Caco-2 (cell line): ENCODE measurements at places on chromosomes 12 and 14.
A peak's percentile ranks its signal among the peaks of the same experiment; 100 is the strongest.

DNA sequence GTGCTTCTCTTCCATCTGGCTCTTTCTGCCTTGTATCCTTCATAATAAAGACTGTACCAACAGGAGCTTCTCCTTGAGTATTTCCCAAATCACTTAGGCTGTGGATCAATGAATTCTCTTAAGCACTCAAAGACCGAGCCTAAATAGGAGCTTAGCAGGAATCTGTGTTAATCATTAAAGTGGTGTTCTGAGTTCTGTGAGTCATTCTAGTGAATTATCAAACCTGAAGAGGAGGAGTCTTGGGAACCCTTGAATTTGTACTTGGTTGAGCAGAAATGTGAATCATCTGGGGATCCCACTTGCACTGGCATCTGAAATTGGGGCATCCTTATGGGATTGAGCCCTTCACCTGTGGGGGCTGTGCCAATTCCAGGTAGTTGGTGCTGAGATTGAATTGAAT is 946.2 kb downstream of the BCL11B start:
- no peak overlapping the region for H3K27ac ChIP-seq
- no peak for DNase-seq
- no peaks in the 10 kb centered on the region for H3K4me1 ChIP-seq
- no peaks in the 10 kb centered on the region for H3K27me3 ChIP-seq

DNA sequence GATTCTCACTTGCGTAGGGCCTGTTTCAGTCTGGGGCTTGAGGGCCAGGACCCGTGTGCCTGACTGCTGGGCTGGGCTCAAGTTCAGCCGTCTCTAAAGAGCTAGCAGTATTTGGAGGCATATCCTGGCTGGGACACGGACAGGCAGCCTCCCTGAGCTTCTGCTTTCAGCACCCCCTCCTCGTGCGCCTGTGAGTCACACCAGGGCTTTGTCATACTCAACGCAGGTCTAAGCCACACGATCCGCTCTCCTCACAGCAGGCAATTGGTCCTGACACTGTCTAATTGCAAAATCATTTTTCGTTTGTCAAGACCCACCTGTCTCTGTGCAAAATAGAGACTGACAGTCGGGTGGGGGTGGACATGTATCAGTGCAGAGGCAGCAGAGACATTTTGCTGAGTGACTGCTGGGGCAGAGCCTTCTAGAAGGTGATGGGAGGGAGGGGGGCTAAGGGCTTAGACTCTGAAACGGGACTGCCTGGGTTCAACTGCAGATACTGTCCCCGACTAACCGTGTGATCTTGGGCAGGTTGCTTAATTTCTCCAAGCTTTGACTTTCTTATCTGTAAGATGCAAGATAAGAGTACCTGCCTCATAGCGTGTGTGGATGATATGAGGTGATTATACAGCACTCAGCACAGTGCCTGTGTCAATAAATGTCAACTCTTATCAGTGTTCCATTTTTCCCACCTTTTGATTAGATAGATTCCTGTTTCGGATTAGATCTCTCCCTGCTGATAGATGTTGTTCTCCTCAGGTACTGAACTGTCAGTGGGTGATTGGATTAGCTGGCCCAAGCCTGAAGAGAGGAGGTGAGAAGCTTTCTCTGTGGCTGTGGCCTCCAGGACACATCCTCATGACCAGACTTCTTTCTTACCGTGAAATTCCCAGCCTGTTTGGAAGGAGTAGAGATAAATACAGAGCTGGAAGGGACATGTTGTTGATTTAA is 53.1 kb downstream of the KCNA1 start:
- H3K36me3 ChIP-seq: no peaks in the 10 kb centered on the region
- H3K4me1 ChIP-seq: peaks cover 13% of the 10 kb centered on the region
- no peak overlapping the region for H3K4me3 ChIP-seq
- H3K27ac ChIP-seq: no peak overlapping the region

- H3K27ac ChIP-seq: no peak overlapping the region
- DNase-seq: no peak
- no peaks in the 10 kb centered on the region for H3K36me3 ChIP-seq
- H3K4me1 ChIP-seq: no peaks in the 10 kb centered on the region
Observed at GRCh38 chr12:82880442-82880901, 193.8 kb downstream of the TMTC2 start.

DNA sequence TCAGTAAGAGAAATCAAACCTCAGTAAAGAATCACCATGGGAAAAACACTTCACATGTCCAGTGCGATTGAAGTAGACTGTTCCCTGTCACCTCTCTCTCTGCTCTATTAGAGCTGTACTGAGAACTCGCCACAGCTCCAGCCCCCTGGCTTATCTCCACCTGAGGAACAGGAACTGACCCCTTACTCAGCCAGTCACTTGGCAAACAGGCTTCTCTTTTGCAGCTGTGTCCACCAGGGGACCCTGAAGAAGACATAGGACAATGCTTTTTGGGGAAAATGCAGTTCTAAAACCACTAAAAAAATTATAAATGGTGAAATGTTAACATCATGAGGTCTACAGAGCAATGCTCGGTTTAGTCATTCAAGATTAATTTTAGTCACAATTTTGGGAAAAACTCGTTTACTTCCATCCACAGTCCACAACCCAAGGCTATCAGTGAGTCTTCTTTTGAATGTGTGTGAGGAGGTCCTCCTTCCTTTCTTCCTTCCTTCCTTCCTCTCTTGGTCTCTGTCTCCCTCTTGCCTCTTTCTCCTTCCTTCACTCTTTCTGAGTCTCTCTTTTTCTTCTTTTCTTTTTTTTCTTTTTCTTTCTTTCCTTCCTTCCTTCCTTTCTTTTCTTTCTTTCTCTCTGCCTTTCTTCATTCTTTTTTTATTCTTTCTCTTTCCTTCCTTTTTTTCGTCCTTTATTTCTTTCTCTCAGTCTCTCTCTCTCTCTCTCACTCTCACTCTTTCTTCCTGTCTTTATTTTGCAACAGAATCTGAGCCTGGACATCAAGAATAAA is 1189.5 kb upstream of the TMEM132C start:
- H3K36me3 ChIP-seq: no peaks in the 10 kb centered on the region
- DNase-seq: no peak
- H3K4me3 ChIP-seq: no peak overlapping the region
- no peaks in the 10 kb centered on the region; the same call in 1 of the 2 replicates for H3K27me3 ChIP-seq
- no peak overlapping the region for H3K27ac ChIP-seq
- no peaks in the 10 kb centered on the region for H3K4me1 ChIP-seq

DNA sequence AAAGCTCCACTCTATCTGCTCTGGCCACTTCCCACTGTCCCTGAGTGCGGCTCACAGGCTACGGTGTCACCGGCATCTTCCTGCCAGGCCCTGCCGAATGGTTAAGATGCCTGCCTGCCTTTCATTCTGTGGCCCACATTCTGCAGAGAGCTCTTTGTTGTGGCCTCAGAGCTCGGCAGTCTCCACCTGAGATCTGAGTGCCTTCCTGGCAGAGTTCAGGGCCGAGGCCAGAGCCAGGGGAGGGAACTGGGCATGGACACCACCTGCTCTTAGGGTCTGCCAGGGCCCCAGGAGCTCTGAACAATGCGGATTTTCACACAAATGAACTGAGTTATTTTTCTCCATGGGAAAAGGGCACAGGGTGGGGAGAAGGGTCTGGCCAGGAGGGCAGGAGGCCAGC is 127.2 kb downstream of the RBM19 start:
- no peak overlapping the region for H3K27ac ChIP-seq
- no peak for DNase-seq
- no peaks in the 10 kb centered on the region for H3K4me1 ChIP-seq
- no peaks in the 10 kb centered on the region for H3K27me3 ChIP-seq
- H3K4me3 ChIP-seq: no peak overlapping the region

DNA sequence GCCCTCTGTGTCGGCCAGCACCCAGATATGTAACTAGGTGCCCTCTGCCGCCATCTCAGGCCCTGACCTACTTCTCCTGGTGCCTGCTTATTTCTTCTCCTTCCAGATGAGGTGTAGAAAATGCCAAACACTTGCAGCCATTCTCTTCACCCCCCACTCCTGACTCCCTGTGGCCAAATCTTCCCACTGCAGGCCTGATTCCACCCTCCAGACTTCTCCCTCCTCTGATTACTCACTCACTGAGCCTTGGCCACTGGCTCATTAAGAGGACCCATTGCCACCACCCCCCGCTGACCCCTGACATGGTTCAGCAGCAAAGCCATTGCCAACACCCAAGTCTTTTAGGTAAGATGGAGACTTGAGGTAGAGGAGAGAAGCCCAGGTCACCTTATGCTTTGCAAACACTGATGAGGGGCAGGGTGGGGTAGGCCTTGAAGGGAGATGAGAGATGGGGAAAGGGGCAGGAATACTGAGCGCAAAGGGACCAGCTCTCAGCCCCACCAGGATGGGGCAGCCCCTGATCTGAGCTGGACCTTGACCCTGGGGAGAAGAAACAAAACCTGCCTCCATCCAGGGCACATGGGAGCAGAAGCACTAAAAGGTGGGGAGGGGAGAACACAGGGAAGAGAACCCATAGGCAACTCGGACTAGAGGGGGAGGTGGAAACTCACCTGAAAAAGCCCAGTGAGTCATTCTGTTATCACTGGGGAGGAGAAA is 25.1 kb upstream of the ANO2 start:
- no peaks in the 10 kb centered on the region for H3K36me3 ChIP-seq
- no peaks in the 10 kb centered on the region for H3K27me3 ChIP-seq
- H3K4me3 ChIP-seq: no peak overlapping the region
- H3K27ac ChIP-seq: no peak overlapping the region
- H3K4me1 ChIP-seq: no peaks in the 10 kb centered on the region
- no peak for DNase-seq

GRCh38 chr12:124391340-124392261 is 96.7 kb downstream of the RFLNA start:
- peak overlapping the region; percentile 0 for H3K27ac ChIP-seq
- peaks cover 10% of the 10 kb centered on the region for H3K4me1 ChIP-seq
- H3K4me3 ChIP-seq: no peak overlapping the region
- no peaks in the 10 kb centered on the region for H3K27me3 ChIP-seq
- H3K36me3 ChIP-seq: no peaks in the 10 kb centered on the region; the same call in 1 of the 2 replicates

DNA sequence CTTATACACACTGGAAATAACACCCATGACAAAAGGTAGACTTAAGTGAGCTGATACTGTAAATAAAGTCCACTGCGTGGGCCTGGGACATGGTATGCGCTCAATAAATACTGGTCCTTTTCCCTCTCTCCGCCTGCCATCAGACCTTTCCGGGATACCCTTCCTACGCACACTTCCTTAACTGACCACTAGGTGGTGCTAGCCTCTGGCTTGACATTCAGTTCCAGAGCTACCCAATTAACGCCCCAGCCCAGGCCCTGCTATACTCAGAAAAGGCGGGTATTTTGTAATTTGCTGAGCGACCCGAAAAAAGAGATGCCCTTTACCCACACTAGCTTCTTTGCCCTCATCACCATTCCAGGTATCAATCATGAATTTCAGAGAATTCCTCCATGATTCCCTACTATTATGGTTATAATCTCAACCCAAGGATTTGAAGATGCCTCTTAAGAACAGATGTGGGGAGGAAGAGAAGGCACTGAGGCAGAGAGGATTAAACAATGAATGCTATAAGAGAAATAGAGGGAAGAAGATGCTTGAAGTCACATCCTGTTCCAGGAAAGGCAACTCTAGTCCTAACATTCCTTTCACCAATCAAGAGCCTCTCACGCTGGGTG is 3.9 kb upstream of the LRP1 start:
- DNase-seq: peak; percentile 75
- peaks cover 8% of the 10 kb centered on the region for H3K4me1 ChIP-seq
- no peaks in the 10 kb centered on the region for H3K27me3 ChIP-seq
- no peak overlapping the region for H3K27ac ChIP-seq
- no peaks in the 10 kb centered on the region for H3K36me3 ChIP-seq

GRCh38 chr12:69527506-69528272 is 57.5 kb downstream of the FRS2 start:
- H3K4me3 ChIP-seq: no peak overlapping the region
- DNase-seq: no peak
- H3K27me3 ChIP-seq: no peaks in the 10 kb centered on the region
- peak overlapping the region; percentile 52 for H3K27ac ChIP-seq
- H3K36me3 ChIP-seq: no peaks in the 10 kb centered on the region
- H3K4me1 ChIP-seq: peaks cover 14% of the 10 kb centered on the region

DNA sequence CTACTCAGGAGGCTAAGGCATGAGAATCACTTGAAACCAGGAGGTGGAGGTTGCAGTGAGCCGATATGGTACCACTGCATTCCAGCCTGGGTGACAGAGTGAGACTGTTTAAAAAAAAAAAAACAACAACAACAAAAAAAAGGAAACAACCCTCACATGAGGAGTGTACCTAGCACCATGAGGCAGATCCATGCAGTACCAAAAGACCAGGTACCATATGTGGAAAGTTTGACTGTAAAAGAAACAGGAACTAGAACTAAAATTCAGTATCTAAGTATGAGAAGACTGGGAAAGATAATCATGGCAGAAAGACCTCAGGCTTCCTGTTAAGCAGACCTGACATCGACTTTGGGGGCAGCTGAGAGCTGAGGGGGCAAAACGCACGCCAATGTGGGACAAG is 55.1 kb downstream of the TRAFD1 start:
- H3K4me3 ChIP-seq: no peak overlapping the region
- no peak overlapping the region for H3K27ac ChIP-seq
- no peaks in the 10 kb centered on the region for H3K27me3 ChIP-seq
- H3K4me1 ChIP-seq: no peaks in the 10 kb centered on the region

- H3K36me3 ChIP-seq: no peaks in the 10 kb centered on the region
- H3K27ac ChIP-seq: peak overlapping the region; percentile 85
Observed at GRCh38 chr14:79540394-79540793, 670.9 kb downstream of the DIO2 start.

- H3K4me1 ChIP-seq: no peaks in the 10 kb centered on the region
- H3K36me3 ChIP-seq: no peaks in the 10 kb centered on the region
- no peak overlapping the region for H3K27ac ChIP-seq
- H3K4me3 ChIP-seq: no peak overlapping the region
- no peaks in the 10 kb centered on the region for H3K27me3 ChIP-seq
Observed at GRCh38 chr14:104509673-104510072, 69.9 kb upstream of the C14orf180 start.
